ENCODE measurements at places on chromosomes 7 and 10.

DNA sequence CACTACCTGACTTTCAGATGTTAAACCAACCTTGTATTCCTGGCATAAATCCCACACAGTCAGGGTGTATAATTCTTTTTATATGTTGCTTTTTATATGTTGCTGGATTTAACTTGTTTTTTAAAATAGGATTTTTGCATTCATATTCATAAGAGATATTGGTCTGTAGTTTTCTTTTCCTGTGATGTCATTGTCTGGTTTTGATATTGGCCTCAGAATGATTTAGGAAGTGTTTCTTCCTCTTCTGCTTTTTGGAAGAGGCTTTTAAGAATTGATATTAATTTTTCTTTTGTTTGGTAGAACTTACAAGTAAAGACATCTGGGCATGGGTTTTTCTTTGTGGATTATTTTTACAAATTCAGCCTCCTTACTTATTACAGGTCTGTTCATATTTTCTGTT lies 93.1 kb downstream of the CARD11 start:
- no peak for DNase-seq

DNA sequence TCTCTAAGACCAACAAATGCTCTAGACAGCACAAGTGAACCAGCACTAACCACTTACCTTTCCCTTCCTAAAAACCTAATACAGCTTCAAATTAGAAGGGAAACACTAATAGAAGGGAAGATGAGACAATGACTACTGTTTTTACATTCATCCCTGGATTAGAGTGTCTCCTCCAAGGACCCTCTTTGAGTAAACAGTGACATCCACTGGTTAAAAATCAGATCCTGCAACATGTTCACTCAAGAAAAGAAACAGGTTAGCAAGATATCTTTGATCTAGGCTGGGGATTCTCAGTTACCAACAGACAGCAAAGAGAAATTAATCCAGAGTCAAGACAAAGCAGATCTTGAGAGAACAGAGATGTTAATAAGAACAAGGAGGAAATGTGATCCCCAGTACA lies 177.7 kb upstream of the GHITM start:
- peak; percentile 21 for DNase-seq

DNA sequence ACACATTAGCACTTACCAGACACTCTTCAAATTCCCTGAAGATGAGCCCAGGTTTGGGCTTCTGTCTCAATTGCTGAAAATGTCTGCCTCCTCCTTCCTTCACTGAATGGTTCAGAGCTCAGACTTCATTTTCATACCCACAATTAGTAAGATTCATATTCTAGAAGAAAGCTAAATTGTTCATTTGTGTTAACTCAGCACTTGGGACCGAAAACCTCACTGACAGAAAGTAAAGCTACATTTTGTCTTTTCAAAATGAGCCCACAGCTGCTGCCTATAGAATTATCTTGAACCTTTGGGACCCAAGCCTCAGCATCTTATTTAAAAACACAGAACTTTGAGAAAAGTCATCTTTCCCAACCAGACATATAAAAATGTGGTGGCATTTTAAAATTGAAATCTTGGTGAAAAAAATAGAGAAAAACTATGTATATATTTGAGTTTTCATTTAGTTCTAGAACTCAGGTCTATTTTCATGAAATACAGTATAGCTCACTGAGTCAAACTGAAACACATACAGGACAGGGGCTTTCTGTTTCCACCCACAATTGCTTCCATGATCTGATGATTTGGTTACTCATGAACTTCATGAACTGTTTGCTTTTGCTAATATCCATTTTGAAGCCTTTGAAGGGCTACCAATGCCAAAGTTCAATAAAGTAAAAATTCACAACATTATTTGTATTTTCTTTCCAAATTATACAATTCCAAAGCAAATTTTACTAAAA lies 119.1 kb upstream of the PFKP start:
- DNase-seq = no peak

GRCh38 chr10:123879606-123880257 lies 11.9 kb downstream of the CPXM2 start:
- DNase-seq = no peak

DNA sequence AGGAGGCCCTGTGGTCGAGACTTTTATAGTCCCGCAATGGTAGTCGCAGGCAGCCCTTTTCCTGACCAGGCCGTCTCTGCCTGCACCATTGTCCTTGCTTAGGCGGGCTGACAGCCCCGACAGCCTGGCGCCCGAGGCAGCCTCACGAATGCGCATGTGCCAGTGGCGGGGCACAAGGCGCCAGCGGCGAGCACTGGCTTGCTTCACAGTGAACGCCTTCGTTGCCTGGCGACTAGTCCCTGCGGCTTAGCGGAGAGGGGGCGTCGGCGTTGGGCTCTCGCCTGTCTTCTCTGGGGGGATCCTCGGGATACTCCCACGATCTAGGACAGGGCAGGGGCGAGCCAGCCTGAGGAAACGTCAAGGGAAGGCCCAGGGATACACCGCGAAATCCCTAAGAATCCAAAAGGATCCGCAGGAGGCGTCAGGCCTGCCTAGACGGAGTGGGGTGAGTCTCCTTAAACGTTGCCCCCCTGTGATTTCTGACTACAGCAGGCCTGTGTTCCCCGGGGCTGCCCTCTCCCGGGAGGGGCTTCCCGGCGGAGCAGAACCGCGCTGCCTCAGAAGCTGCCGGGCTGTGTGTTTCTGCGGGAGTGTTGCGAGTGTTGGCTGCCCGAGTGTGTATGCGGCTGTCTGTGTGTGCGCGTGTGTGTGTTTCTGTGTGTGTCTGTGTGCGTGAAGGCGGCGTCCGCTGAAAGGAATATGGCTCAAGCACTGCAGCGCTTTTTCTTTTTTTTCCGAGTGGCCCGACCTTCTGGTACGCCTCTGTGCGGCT lies 20.5 kb upstream of the ZNF273 start:
- no peak for DNase-seq

DNA sequence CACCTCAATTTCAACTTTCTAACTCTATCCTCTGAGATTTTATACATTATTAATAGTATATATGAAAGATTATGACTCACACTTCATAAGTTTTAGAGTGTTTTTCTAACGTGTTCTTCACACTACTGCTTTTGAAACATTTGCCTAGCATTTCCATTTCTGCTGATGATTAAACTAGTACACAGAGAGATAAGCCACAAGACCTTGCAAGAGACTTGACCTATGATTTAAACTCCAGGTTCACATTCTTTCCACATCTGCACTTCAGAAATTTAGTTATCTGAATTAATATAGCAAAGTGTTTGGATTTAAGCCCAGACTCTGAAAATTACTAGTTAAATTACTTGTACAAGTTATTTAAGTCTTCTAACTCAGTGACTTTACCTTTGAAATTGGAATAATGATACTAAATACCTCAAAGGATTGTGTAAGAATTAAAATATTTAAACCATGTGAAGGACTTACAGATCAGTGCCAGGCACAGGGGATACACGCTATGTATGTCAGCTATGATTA lies 66.6 kb downstream of the PCLO start:
- no peak for DNase-seq

GRCh38 chr7:141838581-141838980 lies 2.7 kb downstream of the PRSS37 start:
- no peak for DNase-seq

DNA sequence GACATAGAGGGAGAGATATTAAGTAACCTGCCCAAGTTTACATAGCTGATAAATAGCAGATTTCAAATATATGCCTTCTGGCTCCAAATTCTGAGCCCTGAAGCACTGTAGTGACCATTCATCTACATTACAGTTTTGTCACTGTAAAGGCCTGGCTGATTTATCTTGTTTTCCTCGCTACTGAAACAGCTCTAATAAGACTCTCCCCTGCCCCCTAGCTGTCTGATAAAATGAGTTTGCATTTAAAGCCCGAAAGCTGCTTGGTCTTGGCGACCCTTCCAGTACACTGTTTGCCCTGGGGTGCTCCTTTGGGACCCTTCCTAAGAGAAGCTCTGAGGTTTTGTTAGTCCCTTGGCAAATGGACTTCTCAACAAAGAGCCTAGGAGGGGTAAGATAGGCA lies 59.7 kb upstream of the RAB11FIP2 start:
- no peak for DNase-seq

DNA sequence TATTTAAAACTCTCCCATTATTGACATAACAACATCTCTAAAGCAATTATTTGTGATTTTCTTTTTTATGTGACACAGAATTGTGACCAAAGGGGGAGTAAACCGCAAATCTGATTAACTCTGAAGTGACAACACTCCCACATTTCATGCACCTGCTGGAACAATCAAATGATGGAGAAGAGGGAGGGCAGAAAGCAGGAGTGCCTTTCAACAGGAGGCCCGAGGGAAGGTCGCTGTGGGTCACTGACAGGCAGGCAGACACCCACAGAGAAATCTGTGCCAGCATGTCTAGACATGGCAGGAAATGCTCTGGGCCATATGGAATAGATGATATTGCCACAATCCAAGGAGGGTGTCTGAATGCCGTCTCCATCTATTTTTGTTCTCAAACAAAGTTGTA lies 247.3 kb downstream of the DOCK4 start:
- DNase-seq = peak; percentile 90

- DNase-seq = no peak
Observed at GRCh38 chr10:67612577-67613537, 83.1 kb downstream of the CTNNA3 start.

GRCh38 chr7:11133436-11133959 lies 159.8 kb downstream of the PHF14 start:
- no peak for DNase-seq

DNA sequence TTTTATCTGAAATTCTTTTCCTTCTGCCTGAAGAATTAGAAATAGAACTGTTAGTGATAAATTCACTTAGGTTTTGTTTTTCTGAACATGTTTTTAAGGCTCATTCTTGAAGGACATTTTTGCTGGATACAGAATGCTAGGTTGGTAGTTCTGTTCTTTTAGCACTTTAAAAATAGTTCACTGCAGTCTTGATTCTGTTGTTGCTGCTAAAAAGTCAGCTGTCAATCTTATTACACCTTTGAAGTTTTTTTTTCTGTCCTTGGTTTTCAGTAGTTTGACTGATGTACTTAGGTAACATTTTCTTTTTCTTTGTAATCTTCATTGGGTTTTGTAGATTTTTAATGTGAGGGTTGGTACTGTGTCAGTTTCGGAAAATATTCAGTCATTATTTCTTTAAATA lies 48.7 kb downstream of the C1GALT1 start:
- no peak for DNase-seq

DNA sequence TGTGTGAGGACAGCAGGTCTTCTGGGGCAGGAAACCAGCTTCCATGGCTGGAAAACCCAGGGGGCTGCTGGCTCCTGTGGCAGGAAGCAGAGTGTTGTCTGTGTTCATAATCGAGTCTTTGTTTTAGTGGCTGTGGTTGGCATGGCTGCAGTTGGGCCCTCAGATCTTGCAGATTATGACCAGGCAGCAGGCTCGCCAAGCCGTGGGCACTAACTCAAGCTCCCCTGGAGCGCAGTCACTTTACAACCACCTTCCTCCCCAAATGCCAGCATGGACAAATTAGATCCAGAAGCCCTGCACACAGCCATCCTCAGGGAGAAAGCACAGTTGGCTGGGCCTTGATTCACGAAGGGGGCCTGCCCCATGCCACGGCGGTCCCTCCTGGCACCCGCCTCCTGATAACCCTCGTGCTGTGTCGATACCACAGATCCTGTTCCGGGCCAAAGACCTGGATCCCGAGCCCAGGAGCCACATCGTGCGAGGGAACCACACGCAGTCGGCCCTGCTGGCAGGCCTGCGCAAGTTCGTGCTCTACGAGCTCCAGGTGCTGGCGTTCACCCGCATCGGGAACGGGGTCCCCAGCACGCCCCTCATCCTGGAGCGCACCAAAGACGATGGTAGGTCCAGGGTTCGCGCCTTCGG lies 552.5 kb upstream of the FOXK1 start:
- DNase-seq = no peak

- DNase-seq = peak; percentile 42
Observed at GRCh38 chr7:27235387-27236311, 7.0 kb upstream of the EVX1 start.

DNA sequence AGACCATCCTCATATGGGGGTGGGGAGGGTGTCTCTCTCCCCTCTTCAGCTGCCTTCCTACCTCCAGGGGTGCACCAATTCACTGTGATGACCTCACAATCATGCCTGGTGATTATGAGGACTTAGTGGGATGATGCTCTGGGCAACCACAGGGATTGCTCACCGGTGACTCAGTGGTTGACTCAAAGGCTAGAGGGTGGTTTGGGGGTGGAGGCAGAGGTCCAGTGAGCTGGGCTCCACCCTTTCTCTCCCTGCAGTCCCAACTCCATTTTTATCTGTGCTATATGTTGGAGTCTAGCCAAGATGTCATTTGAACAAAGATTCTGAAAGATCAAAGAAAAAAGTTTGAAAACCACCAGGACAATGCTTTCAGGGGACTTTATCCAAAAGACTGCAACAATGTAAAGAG lies 286.9 kb downstream of the KCNMA1 start:
- no peak for DNase-seq

DNA sequence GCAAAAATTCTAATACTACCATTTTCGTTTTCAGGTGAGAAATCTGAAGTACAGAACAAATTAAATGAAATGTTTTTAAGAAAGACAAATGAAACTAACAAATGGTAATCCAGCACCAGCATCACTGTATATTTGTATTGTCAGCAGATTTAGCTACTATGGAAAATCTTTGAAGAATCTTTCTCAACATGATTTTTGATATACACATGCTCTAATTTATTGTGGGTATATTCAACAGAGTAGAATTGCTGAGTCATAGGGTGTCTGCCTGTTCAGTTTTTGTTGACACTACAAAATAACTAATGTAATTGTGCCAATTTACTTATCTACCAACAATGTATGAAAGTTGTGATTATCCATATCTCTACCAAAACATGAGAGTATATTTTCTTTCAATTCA lies 437.6 kb downstream of the PCDH15 start:
- no peak for DNase-seq

DNA sequence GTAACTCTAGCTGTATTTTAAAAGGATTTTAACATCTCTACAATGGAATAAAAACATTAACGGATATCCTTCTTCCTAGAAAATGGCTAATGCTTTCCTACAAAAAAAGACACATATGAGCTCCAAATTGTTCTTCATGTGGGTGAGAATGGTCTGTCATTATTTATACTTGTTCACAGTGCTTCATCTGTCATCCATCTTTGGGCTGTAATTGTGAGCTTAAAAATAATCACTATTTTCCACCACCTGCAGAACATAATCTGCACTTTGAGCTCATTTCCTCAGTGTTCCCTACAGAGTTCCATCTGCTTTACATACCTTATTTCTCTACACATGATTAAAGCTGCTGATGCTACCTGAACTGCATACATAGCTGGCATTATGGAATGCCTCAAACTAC lies 979.1 kb upstream of the C7orf33 start:
- no peak for DNase-seq

GRCh38 chr7:114759347-114760062 lies 162.4 kb upstream of the MDFIC start:
- DNase-seq = peak; percentile 42

DNA sequence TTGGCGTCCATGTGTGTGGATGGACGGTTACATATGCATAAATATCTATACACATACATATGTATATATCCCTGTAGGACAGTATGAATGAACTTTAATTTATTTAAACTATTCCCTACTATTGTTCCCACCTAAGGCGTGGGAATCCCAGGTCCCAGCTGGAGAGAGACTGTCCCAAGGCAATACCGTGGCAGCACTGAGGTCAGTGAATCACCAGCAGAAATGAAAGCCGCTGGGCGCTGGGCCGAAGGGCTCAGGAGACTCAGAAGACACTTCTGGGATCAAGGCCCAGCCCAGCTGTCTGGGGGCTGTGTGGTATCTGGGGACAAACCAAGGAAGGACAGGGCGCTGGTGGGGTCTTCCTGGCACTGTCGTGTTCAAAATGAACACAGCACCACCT lies 49.6 kb upstream of the MYL10 start:
- DNase-seq = no peak

- DNase-seq = no peak
Observed at GRCh38 chr7:85489498-85489897, 302.6 kb upstream of the SEMA3D start.

- DNase-seq = no peak
Observed at GRCh38 chr7:72057796-72058195, 354.3 kb downstream of the CALN1 start.

Measured in NCI-H146 (cell line).